ENCODE measurements at places on chromosomes 4 and X. TPM values are rescaled to one million over a fixed set of nuclear protein-coding genes. Genes with fewer than 3 reads are reported as not detected.
A peak's percentile ranks its signal among the peaks of the same experiment; 100 is the strongest.

DNA sequence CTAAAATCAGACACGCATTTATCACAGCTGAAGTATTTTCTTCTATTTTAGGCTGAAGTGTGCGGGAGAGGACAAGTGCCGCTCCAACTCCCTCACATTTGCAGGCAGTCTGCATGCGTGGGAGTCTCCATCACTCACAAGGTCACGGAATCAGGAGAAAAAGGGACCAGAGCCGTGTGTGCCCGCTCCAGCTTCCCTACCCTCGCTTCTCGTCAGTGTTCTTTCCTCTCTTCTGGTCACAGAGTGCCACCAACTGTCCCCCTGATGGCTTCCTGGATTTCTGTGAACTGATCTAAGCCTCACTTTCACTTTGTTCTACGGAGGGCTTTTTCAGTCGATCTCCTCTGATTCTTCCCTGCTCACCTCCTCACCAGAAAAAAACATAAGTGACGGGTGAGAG lies 407.4 kb upstream of the AADAT start:
- DNase-seq: no peak

DNA sequence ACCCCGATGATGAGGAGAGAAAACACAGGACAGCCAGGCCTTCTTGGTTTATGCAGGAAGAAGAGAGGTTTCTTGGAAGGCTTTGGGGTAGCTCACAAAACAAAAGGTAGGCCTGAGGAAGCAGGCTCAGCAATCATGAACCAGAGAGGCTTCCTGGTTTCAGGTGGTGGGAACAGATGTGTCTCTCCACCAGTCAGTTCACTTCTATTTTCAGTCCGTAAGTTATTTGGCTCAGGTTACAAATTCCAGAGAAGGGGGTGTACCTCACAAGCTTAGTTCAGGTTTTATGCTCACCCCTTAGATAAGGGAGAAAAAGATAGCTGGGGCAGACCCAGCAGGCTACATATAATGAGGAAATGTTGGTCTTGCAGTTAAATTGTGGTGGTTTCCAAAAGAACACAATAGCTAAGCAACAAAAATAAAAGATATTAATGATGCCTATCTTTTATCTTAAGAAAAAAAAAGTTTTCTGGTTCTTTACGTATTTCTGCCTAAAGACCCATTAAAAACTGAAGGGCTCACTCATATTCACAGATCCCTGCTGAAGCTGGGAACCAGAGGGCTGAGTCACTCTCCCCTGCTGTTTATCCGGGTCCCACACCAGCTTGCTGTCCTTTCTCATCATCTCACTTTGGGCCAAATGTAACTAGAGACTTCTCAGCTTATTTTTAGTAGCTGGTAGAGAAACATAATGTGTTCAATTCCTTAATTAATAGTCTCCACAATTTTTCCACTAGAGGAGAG lies 177.0 kb downstream of the CAMK2D start:
- peak; percentile 36 for DNase-seq

DNA sequence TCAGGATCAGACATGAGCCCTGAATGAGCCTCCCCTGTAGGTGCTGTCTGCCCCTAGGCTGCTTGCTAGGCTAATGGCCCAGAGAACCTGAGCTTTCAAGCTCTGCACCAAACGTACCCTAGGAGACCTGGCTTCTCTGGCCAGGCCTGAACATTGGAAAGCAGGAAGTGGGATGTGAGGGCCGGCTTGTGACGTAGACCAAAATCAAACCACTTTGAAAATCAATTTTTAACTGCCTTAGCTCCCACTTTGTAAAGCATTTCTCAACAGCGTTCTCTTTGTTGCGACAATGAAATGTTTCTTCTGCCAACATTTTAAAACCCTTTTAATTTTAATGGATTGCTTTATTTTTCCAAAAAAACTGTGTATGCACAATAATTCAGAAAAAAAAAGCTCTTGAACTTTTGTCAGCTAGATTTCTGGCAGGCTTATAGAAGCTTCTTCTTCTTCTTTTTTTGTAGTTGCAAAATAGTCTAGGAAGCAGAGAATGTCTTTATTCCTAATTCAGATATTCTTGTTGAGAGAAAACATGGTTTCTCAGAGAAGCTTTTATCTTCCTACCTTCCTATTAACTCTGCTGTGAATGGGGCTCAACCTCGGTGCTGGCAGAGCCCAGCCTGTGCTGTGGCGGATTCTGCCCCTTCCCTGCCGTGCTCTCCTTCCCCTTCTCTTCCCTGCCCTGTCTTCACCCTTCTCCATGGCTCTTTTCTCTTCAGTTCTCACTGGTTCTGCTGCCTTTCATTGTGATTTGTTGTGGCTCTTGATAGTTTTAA lies 145.2 kb upstream of the SFRP2 start:
- DNase-seq: no peak

DNA sequence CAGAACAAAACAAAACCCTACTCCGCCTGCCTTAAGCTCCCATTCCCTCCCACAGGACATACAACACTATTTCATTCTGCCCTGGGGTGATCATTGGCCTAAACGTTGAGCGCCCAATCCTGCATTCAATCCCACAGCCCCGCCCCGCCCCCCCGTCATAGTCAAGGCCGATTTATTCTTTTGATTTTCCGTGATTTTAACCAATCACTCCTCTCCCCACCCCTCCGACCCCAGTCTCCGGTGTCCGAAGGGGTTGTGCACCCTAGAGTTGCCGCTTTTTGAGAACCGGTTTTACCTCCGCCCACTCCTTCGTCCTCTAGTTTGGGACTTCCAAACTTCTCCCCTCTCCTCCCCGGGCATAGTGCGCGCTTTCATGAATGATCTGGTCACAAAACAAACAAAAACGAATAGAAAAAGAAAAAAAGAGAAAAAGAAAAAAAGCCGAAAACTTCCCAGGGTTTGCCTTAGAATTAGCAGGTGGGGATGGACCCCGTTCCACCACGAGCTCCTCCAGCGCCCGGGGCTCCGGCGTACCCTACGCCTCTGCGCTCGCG lies 446 bp upstream of the UBE2A start:
- DNase-seq: peak; percentile 22

GRCh38 chrX:24081661-24082154 lies 27.0 kb downstream of the EIF2S3 start:
- DNase-seq: peak; percentile 86

Gene SGMS2
- total RNA-seq: 0.09 TPM
